ENCODE measurements at places on chromosomes 5 and 9.

DNA sequence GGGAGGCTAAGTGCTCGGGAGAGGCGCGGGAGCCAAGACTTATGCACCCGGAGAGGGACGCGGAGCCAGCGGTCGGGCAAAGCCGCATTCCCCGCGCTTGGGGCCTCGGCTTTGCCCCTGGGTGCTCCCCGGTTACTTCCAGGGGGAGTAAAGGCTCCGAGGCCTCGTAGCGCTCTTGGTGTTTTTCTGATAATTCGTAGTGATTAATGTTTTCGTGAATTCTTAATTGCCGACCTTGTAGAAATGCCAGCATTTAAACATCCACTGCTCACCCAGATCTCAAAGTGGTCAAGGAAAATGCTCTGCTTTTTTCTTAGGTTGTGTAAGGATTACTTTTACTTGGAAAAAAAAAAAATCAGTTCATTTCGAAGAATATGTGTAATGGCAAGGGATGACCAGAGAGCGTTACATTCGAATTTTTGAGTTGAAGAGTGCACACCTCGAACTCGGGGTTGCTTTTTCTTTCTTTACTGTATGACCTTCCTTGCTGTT, 654 bp upstream of the TUT7 start:
- no peak for DNase-seq

DNA sequence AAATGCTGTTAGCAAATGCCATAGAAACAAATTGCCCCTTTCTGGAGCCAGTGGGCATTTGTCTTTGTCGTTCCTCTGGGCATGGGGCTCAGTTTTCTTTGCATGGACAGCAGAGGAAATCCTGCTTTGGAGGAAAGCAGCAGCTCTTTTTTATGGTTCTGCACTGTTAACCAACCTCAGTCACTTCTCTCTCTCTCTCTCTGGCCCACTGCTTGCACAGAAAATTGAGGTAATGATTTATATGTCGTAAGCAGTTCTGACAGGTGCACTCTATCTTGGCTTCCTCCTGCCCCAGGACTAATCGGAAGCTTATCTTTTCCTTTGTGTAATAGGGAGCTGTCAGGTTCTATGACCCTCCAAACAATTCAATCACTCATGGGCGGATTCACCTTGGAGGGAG, 159.6 kb upstream of the GPR151 start:
- peak; percentile 21 for DNase-seq

DNA sequence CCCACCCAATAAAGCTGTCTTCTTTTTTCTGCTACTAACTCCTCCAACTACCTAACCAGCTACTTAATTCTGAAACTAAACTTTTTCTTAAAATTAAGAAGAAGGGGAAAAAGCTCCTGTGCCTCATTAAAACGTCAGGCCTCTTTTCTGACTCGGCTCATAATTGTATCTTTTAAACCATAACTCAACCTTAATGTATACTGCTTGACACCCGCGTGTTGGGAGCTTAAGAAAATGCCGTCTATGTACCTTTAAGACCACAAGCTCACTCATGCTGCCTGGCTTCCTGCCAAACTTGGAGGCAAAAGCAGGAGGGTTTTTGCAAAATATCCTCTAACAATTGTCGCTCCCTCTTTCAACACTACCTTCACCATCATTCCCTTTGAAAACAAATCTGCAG, 5.0 kb downstream of the EBF1 start:
- DNase-seq, result peak; percentile 63

DNA sequence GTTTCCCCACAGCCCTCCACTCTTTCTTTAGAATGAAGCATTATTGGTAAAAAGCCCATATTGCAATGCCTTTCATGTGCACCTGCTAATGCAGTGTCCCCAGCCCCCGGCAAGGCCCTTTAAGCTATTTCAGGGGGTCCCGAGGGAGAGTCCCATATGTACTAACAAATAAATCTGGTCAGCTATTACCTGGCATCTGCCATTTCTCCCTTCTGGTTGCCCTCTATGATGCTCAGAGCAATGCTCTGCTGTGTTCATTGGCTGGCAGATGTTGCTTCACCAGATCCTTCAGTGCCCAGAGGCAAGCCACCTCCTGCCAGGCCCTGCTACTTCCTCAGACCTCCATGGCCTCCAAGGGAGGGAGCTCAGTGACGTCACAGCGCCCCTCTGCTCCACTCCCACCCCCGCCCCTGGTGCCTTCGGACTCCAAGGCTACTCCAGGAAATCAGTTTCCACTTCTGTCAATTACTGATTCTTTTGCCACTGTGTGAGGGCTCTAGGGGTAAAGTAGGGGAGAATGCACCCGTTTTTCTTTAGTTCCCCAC, 201.1 kb upstream of the GLRA1 start:
- DNase-seq, result no peak

DNA sequence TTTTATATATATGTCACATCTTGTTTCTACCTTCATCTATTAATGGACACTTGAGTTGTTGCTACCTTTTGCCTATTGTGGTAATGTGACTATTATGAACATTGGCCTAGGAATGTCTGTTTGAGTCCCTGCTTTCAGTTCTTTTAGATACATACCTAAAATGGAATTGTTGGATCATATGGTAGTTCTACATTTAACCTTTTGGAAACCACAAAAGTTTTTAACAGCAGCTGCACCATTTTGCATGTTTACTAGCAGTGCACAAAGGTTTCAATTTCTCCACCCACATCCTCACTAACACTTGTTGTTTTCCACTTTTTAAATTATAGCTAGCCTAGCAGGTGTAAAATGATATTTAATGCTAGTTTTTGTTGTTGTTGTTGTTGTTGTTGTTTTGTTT, 88.4 kb downstream of the GALNT10 start:
- DNase-seq, result no peak

DNA sequence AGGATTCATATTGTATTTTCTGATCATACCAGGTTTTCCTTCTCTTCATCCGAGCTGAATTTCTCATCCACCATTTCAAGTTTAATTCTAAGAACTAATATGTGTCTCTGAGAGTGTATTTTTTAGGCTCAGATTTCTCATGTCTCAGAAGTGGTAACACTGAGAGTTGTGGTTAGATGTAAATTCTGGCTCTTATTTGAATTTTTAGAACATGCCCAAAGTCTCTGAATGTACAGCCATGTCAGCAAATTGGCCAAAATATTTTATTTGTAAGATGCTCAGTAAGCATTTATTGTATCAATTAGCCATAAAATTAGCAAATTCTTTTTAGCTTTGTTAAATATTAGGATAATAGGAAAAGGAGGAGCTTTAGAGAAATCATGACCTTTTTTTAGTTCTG, 16.6 kb downstream of the SV2C start:
- no peak for DNase-seq

GRCh38 chr5:73440262-73440661, 8.3 kb downstream of the FOXD1 start:
- DNase-seq, result no peak

DNA sequence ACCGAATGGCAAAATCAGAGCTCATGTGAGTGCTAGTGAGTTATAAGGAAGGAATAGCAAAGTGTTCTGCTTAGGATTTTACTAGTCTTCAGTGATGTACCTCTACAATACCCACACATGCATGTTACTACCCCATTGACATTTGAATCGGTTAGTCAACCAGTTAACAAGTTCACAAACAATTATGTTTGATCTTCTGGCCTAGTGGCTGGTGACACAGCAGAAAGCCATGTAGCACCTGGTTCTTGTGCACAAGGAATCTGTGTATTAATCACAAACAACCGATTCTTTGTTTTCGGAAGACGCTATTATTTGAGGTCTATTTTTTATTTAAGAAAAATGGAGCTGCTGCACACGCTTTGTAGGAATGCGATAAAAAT, 41.9 kb downstream of the NTRK2 start:
- DNase-seq, result no peak

- DNase-seq, result peak; percentile 71
Observed at GRCh38 chr9:97984188-97985057, 1.3 kb downstream of the ANP32B start.

- no peak for DNase-seq
Observed at GRCh38 chr5:147801461-147801860, 18.9 kb upstream of the JAKMIP2 start.

DNA sequence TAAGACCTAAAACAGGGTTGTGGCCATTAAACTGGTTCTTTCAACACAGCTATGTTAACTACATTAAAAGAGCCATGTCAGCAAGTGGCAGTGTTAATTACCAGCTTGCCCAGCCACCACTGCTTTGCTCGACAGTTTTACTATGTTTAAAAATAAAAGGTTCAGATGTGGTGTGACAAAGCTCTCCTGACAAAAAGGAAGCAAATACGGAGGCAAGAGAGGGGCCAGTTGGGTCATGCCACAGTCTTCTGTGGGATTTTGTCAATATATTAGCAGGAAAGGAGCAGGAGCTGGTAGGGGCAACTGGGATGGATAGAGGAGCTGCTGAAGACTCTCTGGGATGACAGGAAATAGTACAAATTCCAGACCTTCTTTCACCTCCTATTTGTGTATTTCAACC, 113.5 kb upstream of the PCA3 start:
- DNase-seq, result no peak

All from ACHN (cell line).